ENCODE measurements at places on chromosomes 2 and 18.

DNA sequence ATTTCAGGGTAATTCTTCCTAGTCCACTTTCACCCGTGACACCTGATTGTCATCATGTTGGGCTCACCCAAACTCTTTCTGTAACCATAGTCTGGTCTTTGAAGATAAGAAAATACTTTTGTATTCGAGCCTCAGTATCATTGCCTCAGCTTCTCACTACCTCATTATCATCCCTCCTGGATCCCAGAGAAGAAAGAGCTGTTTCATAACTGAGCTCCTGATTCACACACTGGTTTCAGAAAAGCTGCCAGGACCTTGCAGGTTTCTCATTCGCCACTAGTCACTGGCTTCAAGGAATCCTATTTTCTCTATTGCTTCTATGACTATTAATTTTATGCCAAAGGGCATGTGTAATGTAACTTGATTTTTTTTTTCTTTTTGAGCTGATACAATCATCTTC, 2.9 kb upstream of the CRIM1 start:
- DNase-seq, result no peak

- DNase-seq, result no peak
Observed at GRCh38 chr2:203600286-203600685, 65.2 kb upstream of the RAPH1 start.

DNA sequence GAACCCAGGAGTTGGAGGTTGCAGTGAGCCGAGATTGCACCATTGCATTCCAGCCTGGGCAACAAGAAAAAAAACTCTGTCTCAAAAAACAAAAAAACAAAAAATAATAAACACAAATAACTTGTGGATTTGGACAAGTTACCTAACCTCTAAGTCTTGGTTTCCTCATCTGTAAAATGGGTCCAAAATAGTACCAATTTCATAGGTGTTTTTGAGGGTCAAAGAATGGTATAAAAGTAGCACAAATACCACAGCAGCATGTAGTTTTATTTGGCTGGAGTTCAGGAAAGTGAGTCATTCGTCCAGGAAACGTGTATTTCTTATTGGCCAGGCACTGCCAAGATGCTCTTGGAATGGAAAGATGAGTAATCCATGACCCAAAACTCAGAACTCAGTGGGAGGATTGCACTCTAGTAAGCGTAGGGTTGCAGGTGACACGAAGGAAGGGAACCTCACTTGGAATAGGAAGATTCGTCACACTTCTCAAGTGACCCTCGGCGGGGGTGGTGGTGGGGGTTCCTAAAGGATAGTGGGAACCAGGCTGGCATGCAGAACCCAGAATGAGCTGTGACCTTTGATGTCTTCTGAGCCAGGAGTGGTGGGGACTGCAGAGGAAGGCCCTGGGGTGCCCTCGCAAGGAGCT, 24.4 kb downstream of the GRHL1 start:
- DNase-seq, result no peak

GRCh38 chr2:226300196-226300886, 499.3 kb downstream of the IRS1 start:
- DNase-seq, result no peak

DNA sequence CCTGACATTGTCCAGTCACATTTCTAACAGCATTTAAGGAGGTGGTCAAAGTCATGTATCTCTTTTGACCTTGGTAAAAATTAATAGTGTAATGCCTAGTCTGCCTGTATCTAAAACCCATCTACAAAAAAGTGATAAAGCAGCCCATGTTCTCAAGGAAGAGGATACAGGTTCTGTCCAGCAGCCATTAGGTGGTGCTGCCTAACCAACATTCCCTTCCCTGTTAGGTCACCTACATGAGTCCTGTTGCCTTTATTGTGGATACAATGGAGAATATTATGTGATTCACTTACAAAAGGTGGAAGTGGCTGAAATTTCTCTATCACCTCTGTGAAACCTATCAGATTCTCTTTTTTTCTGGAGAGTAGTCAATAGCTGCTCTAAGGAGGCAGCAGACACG, 52.5 kb downstream of the AQP4 start:
- DNase-seq, result no peak

- no peak for DNase-seq
Observed at GRCh38 chr2:27935026-27935425, 44.5 kb downstream of the BABAM2 start.

Data from stimulated activated CD4-positive, alpha-beta T cell treated with anti-CD3 and anti-CD28 coated beads, Interleukin-15, amount 100 ng/mL, for 1 hour (primary cell).